Posterior cingulate gyrus (tissue), 11 donors: ENCODE measurements at places on chromosomes 11 and 22.

DNA sequence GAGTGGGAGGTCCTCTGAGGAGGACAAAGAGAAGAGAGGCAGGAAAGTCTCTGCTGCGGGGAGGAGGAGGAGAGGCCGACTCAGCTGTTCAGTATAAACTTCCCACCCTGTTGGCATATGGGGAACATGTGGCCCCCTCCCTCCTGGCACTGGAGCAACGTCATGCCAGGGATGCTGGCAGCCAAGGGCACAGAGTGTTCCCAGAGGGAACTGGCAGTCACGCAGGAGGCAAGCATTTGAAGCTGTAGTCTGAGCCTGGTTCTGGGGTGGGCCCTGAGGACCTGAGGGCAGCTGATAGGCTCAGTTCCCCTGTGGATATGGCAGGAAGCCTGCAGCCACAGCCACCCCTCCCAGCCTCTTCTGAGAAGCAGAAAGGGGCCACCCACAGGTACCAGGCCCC lies 67.1 kb upstream of the TSPAN18 start:
- no peak for DNase-seq

- no peak for DNase-seq
Measured at GRCh38 chr11:84358034-84358433, 1071.9 kb upstream of the CCDC90B start.

DNA sequence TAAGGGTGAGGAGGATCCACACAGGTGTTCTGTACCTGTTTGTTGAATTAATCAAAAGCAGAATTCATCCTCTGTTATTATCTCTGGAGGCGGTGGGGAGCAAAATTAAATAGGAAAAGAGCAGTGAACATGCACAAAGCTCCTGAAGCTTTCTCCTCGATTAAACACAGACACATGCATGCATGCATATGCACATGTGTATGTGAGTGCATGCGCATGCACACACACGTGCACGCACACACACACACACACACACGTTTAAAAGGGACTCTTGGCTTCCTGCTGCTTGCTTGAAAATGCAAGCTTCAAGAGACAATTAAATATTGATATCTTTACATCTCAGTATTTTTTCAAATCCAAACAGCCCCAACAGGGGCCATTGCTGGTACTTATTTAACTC lies 462.1 kb downstream of the BUD13 start:
- no peak for DNase-seq

- no peak for DNase-seq
Measured at GRCh38 chr11:14577292-14577691, 57.1 kb upstream of the PSMA1 start.
